ENCODE measurements at places on chromosomes 7 and 10.

GRCh38 chr7:100685631-100686145 is 8.4 kb downstream of the GIGYF1 start:
- H3K36me3 ChIP-seq: no peaks in the 10 kb centered on the region
- H3K27ac ChIP-seq: no peak overlapping the region
- H3K27me3 ChIP-seq: no peaks in the 10 kb centered on the region
- H3K4me3 ChIP-seq: no peak overlapping the region

GRCh38 chr10:121678631-121679174 is 80.5 kb upstream of the FGFR2 start:
- no peak for DNase-seq
- H3K4me1 ChIP-seq: no peaks in the 10 kb centered on the region
- no peaks in the 10 kb centered on the region for H3K36me3 ChIP-seq
- no peak overlapping the region for H3K27ac ChIP-seq

GRCh38 chr10:49220031-49220430 is 31.8 kb upstream of the TMEM273 start:
- peaks cover 2% of the 10 kb centered on the region for H3K27me3 ChIP-seq
- H3K36me3 ChIP-seq: no peaks in the 10 kb centered on the region
- DNase-seq: no peak
- H3K4me1 ChIP-seq: peaks cover 5% of the 10 kb centered on the region
- H3K4me3 ChIP-seq: no peak overlapping the region

GRCh38 chr10:59896191-59896590 is 10.2 kb downstream of the CCDC6 start:
- no peak overlapping the region for H3K4me3 ChIP-seq
- peaks cover 56% of the 10 kb centered on the region for H3K4me1 ChIP-seq
- DNase-seq: no peak

DNA sequence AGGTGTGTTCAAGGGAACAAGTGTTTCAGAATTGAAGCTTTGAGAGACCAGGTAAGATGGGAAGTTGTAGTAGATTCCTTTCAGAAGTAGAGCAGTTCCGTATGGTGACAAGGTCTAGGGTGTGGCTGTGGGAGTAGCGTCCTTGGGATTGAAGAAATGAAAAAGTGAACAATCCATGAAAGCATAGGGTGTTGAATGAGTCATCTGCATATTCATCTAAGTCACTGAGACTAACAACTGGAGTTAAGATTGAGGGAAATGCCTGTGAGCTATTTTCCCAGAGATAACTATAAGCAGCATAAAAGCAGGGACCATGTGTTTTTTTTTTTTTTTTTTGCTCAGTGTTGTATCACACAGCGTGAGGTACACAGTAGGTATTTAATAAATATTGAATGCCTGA is 134.8 kb downstream of the PHTF2 start:
- H3K36me3 ChIP-seq: peaks cover 6% of the 10 kb centered on the region
- no peak for DNase-seq
- no peaks in the 10 kb centered on the region for H3K27me3 ChIP-seq
- H3K27ac ChIP-seq: peak overlapping the region; percentile 30

DNA sequence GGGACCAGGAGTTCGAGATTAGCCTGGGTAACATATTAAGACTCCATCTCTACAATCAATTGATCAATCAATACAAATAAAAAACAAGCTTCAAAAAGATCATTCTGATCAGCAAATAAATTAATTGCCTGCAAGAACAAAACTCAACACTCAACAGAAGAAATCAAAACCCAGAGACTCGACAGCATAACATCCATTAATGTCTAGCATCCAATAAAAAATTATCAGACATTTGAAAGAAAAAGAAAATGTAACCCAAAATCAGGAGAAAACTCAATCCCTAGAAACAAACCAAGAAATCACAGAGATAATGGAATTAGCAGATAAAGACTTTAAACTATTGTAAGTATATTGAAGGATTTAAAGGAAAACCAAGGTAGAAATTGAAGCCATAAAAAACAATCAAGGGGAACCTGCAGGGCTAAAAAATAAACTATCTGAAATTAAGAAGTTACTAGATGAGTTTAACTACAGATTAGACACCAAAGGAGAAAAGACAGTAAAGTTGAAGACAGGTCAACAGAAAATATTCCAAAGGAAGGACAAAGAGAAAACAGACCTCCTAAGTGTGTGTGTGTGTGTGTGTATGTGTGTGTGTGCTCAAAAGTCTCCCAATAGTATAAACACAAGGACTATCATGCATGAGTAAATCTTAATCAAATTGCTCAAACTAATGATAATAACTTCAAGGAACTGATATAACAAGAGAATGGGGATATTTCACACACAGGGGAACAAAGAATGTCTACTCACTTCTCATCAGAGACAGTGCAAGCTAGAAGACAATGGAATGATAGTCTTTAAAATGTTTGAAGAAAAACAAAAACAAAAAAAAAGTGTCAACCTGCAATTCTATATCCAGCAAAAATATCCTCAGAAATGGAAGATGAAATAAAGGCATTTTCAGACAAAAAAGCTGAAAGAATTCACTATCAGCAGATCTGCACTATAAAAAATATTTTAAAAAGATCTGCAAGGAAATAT is 7.7 kb downstream of the NUDCD3 start:
- peaks cover 18% of the 10 kb centered on the region for H3K36me3 ChIP-seq
- H3K27me3 ChIP-seq: no peaks in the 10 kb centered on the region
- H3K4me1 ChIP-seq: peaks cover 33% of the 10 kb centered on the region
- no peak overlapping the region for H3K4me3 ChIP-seq
- H3K27ac ChIP-seq: peak overlapping the region; percentile 10

- H3K4me1 ChIP-seq: peaks cover 6% of the 10 kb centered on the region
- H3K27ac ChIP-seq: no peak overlapping the region
- no peaks in the 10 kb centered on the region for H3K36me3 ChIP-seq
- no peak overlapping the region for H3K4me3 ChIP-seq
Measured at GRCh38 chr10:88805361-88805760, 2.8 kb downstream of the LIPM start.

DNA sequence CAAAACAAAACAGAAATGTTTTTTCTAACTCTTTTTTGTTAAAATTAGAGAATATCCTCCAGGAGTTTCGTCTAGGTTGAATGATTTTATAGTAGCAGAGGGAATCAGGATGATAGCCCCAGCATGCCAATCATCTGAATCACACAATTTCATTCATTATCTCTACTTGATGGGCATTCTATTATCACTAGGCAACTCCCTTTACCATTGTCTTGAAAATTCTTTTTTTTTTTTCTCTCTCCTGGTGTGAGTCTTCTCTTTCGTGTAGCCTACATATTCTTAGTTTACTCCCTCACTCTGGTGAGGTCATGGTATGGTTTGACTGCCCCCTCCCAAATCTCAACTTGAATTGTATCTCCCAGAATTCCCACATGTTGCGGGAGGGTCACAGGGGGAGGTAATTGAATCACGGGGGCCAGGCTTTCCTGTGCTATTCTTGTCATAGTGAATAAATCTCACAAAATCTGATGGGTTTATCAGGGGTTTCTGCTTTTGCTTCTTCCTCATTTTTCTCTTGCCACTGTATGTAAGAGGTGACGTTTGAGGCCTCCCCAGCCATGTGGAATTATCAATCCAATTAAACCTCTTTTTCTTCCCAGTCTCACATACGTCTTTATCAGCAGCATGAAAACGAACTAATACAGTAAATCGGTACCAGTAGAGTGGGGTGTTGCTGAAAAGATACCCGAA is 105.0 kb downstream of the OTUD1 start:
- no peak overlapping the region for H3K27ac ChIP-seq
- peaks cover 5% of the 10 kb centered on the region for H3K27me3 ChIP-seq
- peaks cover 15% of the 10 kb centered on the region for H3K4me1 ChIP-seq

GRCh38 chr10:8060704-8061121 is 6.2 kb downstream of the GATA3 start:
- peak overlapping the region; percentile 97 for H3K4me3 ChIP-seq
- peak overlapping the region; percentile 99 for H3K27ac ChIP-seq
- peaks cover 69% of the 10 kb centered on the region for H3K4me1 ChIP-seq
- no peaks in the 10 kb centered on the region for H3K27me3 ChIP-seq
- DNase-seq: no peak

- no peak for DNase-seq
- peaks cover 3% of the 10 kb centered on the region for H3K36me3 ChIP-seq
- H3K27ac ChIP-seq: no peak overlapping the region
Measured at GRCh38 chr7:148561099-148561498, 29.5 kb upstream of the C7orf33 start.

DNA sequence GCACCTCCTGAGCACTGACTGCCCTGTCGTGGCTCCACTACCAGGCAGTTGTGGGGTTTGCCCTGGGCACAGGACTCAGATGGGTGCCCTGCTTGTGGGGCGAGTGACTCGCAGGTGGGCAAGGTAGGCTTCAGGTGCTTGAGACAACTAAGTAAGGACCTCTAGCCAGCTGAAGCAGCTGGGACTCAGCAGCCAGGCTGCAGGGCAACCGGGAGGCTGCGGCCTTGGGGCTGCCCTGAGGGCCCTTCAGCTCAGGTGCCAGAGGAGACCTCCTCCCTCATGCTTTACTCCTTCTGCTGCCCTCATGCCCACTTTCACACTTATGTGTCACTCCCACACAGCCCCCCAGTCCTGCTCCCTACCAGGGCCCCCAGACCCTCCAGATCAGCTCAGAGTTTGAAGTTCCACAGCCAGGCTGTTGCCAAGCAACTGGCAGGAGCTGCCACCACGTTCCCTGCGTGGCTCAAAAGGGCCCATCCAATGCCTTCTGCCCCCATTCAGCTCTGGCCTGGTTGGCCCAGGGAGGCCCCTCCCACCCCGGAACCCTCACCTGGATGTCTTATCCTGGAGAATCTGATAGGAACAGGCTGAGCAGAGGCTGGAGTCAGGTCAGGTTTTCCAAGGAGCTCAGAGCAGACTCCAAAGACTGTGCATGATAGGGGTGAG is 10.0 kb downstream of the TLX1 start:
- H3K36me3 ChIP-seq: peaks cover 12% of the 10 kb centered on the region
- no peak overlapping the region for H3K4me3 ChIP-seq
- DNase-seq: no peak
- no peak overlapping the region for H3K27ac ChIP-seq
- H3K27me3 ChIP-seq: peaks cover 94% of the 10 kb centered on the region

GRCh38 chr7:30112103-30112713 is 22.6 kb upstream of the MTURN start:
- H3K27ac ChIP-seq: no peak overlapping the region
- H3K27me3 ChIP-seq: no peaks in the 10 kb centered on the region
- DNase-seq: no peak
- no peaks in the 10 kb centered on the region for H3K36me3 ChIP-seq
- peaks cover 2% of the 10 kb centered on the region for H3K4me1 ChIP-seq

- peaks cover 79% of the 10 kb centered on the region for H3K4me1 ChIP-seq
- H3K27ac ChIP-seq: peak overlapping the region; percentile 94
- no peak for DNase-seq
Measured at GRCh38 chr10:71752391-71753090, 20.8 kb downstream of the VSIR start.

GRCh38 chr10:57338823-57339558 is 928.7 kb downstream of the IPMK start:
- no peak overlapping the region for H3K27ac ChIP-seq
- H3K4me3 ChIP-seq: no peak overlapping the region
- no peaks in the 10 kb centered on the region for H3K36me3 ChIP-seq
- no peak for DNase-seq
- no peaks in the 10 kb centered on the region for H3K27me3 ChIP-seq

All from T-helper 17 cell (primary cell).